ENCODE measurements at places on chromosomes 2 and 18. TPM values are rescaled to one million over a fixed set of nuclear protein-coding genes. Genes with fewer than 3 reads are reported as not detected.

DNA sequence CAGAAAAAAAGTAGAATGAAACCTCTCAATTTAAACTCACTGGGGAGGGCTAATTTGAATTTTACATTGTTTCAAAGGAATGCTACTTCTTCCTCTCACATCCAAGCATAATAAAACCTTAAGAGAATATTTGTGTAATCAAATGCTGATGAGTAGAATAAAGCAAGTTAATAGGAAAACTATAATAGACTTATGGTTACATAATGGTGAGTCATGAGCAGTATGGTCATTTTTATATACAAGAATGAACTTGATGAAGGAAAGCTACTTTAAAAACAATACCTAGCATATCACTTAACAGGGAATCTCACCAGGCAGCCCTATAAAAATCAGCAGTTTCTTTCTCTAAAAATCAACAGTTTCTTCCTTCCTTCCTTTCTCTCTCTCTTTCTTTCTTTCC is 80.3 kb downstream of the VSNL1 start:
- peaks cover 7% of the 10 kb centered on the region for H3K4me1 ChIP-seq
- DNase-seq, result no peak
- no peak overlapping the region for H3K4me3 ChIP-seq
- H3K27me3 ChIP-seq, result peaks cover 2% of the 10 kb centered on the region

DNA sequence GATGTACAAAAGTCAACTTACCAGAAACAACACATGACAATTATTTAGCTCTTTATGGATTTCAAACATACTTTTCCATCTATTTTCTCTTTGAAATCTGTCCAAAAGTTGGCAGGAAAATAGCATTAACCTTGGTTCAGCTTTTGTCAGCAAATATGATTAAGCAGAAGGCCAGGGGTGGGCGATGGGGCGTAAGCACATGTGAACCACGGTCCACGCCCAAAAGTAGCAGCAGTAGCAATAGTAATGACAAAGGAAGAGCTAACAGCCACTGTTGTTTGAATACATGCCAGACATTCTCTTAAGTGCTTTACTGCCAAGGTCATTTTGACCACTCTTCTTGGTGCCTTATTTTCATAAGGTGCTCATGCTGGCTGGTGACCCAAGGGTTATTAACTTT is 73.5 kb downstream of the ANTXR1 start:
- H3K4me3 ChIP-seq, result no peak overlapping the region
- H3K27ac ChIP-seq, result no peak overlapping the region
- no peaks in the 10 kb centered on the region for H3K4me1 ChIP-seq
- no peak for DNase-seq

DNA sequence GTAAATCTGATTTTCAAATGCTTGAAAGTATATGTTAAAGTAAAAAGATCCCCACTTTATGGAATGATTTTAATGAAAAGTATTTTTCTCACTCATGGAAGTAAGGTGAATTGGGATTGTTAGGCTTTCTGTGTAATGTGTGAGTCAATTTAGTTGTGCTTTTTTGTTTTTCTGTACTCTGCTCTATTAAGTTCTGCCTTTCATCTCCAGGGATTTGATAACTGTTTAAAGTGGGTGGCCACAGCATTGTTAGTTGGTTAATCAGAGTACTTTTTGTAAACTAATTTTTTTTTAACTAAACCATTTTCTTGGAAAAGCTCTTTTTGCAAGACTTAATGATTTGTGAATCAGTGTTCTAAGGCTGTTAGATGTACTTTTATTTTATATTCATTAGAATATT is 76.8 kb downstream of the ABI2 start:
- H3K27ac ChIP-seq, result no peak overlapping the region
- DNase-seq, result no peak
- H3K4me1 ChIP-seq, result no peaks in the 10 kb centered on the region

GRCh38 chr2:174666845-174667244 is 69.2 kb upstream of the WIPF1 start:
- no peaks in the 10 kb centered on the region for H3K4me1 ChIP-seq
- peaks cover 9% of the 10 kb centered on the region for H3K36me3 ChIP-seq
- H3K27me3 ChIP-seq, result no peaks in the 10 kb centered on the region
- DNase-seq, result no peak
- H3K4me3 ChIP-seq, result no peak overlapping the region
- H3K27ac ChIP-seq, result no peak overlapping the region

The IL1RL1 gene
- not detected for total RNA-seq
